Mammary epithelial cell (primary cell): ENCODE measurements at places on chromosomes 12 and 14. TPM values are rescaled to one million over a fixed set of nuclear protein-coding genes. Genes with fewer than 3 reads are reported as not detected.

Gene HEBP1
- polyA plus RNA-seq, result 26.4 TPM

Gene MUCL1
- polyA plus RNA-seq, result 1.7 TPM

Gene SYT1
- 9.0 TPM for polyA plus RNA-seq

Gene PCED1B
- polyA plus RNA-seq, result 3.3 TPM

Gene PPTC7
- 18.2 TPM for polyA plus RNA-seq

DNA sequence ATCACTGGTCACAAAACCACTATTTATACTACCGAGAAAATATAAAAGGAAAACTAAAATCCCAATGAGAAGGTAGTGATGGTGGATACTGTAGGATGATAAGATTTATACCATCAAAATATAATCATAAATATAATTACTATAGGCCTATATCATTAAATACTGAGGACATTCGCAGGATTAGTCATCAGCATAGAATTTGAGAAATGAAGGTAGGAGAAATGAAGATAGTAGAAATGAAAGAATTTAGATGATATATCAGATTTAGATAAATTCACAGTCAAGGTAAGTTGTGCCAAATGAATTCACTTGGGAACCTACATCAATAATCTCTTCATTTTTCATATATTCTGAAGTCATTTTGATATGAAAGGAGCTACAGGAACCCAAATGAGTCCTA is 82.8 kb downstream of the DAAM1 start:
- no peak for DNase-seq

- no peak for DNase-seq
These were observed 128.8 kb upstream of the CLEC14A start for GRCh38 chr14:38384741-38385140.

DNA sequence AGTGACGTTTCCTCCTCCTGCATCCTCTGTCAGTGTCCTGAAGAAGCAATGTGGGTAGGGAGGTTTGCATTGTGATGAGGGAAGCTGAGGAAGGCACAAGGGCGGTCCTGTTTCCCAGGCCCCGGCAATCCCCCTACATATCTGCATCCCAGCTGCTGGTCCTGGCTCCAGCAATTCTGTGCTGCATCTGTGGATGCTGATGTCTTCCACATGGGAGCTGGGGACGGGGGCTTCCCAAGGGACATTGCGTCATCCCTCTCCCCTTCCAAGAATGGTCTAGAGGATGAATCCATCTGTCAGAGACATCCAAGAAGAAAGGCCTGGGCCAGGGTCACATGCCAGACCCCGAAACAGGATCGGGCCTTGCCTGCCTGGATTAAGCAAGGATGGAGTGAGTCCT is 52.1 kb downstream of the TSPAN11 start:
- no peak for DNase-seq

DNA sequence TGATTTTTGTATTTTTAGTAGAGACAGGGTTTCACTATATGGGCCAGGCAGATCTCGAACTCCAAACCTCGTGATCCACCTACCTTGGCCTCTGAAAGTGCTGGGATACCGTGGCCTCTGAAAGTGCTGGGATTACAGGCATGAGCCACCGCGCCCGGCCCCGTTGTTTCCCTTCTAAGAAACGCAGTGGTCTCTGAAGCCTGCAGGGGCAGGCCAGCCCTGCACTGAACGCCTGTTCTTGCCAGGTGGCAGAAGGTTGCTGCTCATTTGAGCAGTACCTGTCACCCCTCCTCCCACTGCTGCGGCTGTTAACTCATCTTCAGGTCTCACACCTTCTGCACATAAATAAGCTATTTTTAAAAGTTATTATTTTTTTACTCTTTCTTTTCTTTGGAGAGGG is 24.3 kb downstream of the GPRC5A start:
- no peak for DNase-seq

GRCh38 chr12:117231750-117232149 is 41.5 kb upstream of the FBXO21 start:
- no peak for DNase-seq

DNA sequence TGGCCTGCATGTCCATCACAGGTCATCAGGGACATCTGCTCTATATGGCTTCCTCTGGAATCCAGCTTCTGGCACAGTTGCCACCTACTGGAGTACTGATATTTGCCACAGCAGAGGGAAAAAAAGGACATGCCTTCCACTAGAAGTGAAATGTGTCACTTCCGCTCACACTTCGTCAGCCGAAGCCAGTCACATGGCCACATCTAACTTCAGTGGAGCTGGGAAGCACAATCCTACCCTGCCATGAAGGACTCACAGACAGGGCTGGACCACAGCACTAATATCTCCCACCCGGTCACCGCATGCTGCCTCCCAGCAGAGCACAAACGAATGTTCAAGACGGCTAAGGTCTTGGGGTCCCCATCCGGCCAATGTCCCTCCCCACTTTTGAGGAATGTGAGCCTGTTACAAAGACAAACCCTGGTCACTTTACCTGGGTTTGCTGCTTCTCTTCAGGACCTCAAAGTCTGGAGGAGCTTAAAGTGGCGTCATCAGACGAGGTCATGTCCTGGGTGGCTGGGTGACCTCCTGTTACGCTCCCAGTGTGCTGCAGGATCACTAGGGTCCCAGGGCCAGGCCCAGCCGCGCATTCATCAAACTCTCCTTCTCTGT is 98.6 kb downstream of the GCH1 start:
- no peak for DNase-seq

- no peak for DNase-seq
These were observed 55.6 kb upstream of the GTF2A1 start for GRCh38 chr14:81276073-81277069.

- no peak for DNase-seq
These were observed 2.4 kb downstream of the CCDC177 start for GRCh38 chr14:69572030-69572840.

GRCh38 chr12:120534203-120534702 is at the start of gene RNF10:
Gene RNF10, plus strand, starts transcription at chr12:120534356. Its CDS starts 456 bp downstream, at chr12:120534812.
- peak; percentile 78 for DNase-seq

DNA sequence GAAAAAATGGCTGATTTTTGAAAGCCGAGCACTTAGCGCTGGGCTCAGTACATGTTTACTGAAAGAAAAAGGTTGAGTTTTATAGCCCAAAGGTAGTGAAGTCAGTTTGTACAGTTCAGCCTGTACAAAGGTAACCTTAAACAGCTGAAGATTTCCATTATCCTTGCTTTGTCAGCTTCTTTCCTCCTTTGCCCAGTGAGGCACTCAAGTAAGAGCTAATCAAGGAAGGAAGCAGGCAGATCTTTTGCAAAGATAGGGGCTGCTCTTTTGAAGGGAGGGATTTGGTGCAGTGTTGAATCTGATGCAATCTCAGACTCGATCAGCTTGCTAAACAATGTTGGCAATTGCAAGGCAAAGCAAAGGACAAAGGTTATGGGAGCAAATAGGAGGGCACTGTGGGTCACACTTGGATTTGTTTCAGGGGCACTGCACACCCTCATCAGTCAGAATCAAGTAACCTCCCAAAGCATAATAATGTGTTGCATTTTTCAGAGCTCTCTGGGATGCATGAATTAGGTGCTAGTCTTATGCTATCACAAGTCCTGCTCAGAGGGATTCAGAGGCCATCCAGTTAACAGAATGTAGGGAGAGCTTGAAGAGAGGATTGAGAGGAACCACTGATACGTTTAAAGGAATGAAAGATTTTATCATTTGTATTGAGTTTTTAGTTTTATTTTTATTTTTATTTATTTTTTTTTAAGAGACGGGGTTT is 44.4 kb downstream of the ANO6 start:
- no peak for DNase-seq
